ENCODE measurements at places on chromosomes 4 and X.
A peak's percentile ranks its signal among the peaks of the same experiment; 100 is the strongest.

DNA sequence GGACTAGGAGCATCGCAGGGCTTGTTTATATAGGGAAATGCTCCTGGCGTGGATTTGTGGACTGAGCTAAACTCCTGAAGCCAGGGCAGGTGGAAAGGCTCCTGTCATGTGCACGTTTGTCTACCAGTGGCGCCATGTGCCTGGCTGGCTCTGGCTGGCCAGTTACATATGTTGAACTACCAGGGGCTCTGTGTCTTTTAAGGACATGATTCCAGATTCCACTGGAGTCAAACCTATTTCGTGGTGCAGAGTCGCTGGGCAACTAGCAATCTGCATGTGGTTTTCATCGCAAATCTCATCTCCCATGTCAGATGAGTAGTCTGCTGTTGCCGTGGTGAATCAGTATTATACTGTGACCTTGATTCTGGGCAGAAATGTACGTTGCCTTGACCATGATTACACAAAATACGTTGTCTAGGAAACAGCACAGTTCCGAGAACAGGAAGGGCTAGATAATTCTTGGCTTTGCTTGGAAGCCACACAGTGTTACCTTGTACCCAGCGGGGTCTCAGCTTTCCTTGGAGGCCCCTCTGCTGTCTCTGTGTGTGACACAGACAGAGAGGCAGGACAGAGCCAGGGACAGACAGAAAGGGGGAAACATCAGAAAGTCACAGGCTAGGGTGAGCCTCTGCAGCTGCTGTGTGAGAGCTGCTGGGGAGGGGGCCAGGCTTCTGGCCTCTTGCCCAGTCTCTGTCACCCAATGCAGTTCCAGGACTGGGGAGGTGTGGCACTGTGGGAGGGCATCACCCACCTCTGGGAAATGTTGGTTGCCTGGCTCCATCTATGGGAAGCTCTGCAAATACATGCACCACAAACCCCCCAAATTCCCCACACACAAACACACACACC, 19.2 kb downstream of the PNMA6E start:
- H3K27ac ChIP-seq = no peak overlapping the region
- no peaks in the 10 kb centered on the region for H3K36me3 ChIP-seq
- H3K27me3 ChIP-seq = no peaks in the 10 kb centered on the region
- no peaks in the 10 kb centered on the region for H3K4me1 ChIP-seq
- DNase-seq = no peak

DNA sequence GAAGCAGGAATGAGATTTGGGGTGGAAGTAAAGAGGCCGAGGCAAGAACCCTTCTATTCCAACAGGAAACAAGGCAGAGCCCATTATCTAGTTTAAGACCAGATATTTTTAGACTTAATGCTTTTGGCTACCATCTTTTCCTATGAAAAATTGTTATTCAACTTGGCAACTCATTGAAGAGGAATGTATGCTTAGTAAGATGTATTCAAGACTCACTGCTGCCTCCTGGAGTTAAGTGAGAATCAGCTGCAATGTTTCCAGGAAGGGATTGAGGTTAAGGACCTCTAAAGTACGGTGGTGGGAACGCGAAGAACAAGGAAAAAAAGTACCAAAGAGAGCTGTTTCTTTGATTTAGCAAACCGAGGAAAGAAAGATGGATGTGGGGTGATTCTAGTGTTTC, 89.1 kb downstream of the RAPGEF2 start:
- DNase-seq = peak; percentile 21
- no peak overlapping the region for H3K27ac ChIP-seq
- H3K36me3 ChIP-seq = no peaks in the 10 kb centered on the region
- H3K27me3 ChIP-seq = no peaks in the 10 kb centered on the region
- H3K4me3 ChIP-seq = no peak overlapping the region

DNA sequence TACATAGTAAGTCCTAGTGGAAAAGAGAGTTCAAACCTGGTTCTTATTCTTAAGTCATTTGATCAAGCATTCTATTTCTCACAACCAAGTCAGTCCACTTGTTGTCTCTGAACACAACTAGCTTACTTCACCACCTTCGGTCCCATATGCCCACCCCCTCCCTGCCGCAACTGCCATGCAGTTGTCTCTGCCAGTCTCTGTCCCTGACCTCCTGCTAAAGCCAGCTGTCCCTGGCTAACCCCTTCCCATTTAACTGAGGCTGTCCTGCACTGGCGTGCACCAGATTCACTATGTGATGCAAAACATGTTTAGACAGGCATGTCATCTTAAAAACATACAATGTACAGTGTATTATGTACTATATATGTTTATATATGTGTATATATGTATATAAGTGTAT, 12.7 kb downstream of the FRAS1 start:
- 0 out of 2 replicates have a peak, but pooled peaks cover 2% of the 10 kb centered on the region for H3K27me3 ChIP-seq
- H3K4me1 ChIP-seq = no peaks in the 10 kb centered on the region
- H3K27ac ChIP-seq = no peak overlapping the region
- DNase-seq = no peak
- H3K36me3 ChIP-seq = no peaks in the 10 kb centered on the region

DNA sequence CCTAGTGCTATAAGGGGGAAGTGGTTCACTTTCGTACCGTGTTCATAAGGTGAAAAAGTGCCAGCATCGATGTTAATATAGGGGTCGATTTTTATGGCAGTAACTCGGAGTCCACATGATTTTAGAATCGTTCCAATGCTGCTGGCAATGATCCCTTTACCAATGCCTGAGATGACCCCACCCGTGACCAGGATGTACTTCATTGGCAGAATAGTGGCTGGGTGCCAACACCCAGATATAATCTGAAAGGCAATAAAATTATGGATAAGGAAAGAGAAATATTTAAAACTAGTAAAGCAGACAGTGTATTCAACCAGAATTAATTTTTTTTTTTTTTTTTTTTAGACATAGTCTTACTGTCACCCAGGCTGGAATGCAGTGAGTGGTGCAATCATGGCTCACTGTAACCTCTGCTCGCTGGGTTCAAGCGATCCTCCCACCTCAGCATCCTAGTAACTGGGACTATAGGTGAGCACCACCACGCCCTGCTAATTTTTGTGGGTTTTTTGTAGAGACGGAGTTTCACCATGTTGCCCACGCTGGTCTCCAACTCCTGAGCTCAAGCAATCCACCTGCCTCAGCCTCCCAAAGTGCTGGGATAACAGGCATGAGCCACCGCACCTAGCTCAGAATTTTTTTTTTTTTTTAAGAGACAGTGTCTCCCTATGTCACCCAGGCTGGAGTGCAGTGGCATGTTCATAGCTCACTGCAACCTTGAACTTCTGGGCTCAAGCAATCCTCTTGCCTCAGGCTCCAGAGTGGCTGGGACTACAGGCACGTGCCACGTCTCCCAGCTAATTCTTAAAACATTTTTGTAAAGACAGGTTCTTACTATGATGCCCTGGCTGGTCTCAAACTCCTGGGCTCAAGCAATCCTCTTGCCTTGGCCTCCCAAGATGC, 9.5 kb downstream of the CTPS2 start:
- H3K4me1 ChIP-seq = peaks cover 4% of the 10 kb centered on the region
- no peak overlapping the region for H3K4me3 ChIP-seq
- no peaks in the 10 kb centered on the region for H3K27me3 ChIP-seq
- no peak for DNase-seq
- no peak overlapping the region for H3K27ac ChIP-seq
- H3K36me3 ChIP-seq = 0 out of 2 replicates have a peak, but pooled peaks cover 3% of the 10 kb centered on the region

DNA sequence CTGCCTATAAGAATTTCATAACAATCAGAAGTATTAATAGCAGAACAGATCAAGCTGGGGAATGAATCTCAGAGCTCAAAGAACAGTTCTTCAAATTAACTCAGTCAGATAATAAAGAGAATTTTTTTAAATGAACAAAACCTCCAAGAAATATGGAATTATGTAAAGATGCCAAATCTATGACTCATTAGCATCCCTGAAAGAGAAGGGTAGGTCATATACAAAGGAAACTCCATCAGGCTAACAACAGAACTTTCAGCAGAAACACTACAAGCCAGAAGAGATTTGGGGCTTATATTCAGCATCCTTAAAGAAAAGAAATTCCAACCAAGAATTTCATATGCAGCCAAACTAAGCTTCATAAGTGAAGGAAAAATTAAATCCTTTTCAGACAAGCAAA, 28.6 kb downstream of the CBR4 start:
- H3K27me3 ChIP-seq = no peaks in the 10 kb centered on the region
- H3K27ac ChIP-seq = no peak overlapping the region
- peaks cover 4% of the 10 kb centered on the region for H3K36me3 ChIP-seq
- H3K4me1 ChIP-seq = no peaks in the 10 kb centered on the region
- no peak for DNase-seq

DNA sequence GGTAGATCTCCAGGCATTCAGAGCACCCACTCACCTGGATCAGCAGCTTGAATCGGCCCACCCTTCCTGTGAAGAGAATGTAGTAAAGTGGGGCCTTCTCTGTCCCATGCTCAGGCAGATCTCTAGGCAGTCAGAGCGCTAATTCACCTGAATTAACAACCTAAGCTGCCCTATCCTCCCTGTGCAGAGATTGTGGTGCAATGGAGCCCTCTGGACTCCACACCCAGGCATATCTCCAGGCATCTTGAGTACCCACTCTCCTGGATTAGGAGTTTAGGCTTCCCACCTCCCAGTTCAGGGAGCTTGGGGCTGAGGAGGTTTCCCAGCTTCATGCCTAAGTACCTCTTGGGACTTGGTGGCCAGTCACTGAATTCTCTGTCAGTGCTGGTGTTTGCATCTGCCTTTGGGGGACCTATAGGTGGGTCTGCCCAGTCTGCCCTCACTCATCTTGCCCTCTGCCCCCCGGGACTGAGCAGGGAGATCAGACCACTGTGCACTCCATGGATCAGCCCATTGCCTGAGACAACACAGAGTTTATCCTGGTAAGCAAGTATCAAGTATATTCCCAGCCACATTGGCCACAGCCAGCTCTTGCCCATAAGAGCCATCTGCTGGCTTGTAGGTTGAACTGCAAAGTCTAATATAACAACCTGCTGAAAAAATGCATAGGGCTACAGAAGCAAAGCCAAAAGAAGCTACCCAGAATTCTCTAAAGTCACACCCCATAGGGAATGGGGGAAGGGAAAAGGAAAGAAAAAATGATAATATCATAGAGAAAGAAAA, 372.9 kb downstream of the KLHL13 start:
- H3K27ac ChIP-seq = no peak overlapping the region
- no peaks in the 10 kb centered on the region for H3K36me3 ChIP-seq
- no peak for DNase-seq
- H3K4me3 ChIP-seq = no peak overlapping the region
